H1 (cell line): ENCODE measurements at places on chromosomes 1 and 21.

DNA sequence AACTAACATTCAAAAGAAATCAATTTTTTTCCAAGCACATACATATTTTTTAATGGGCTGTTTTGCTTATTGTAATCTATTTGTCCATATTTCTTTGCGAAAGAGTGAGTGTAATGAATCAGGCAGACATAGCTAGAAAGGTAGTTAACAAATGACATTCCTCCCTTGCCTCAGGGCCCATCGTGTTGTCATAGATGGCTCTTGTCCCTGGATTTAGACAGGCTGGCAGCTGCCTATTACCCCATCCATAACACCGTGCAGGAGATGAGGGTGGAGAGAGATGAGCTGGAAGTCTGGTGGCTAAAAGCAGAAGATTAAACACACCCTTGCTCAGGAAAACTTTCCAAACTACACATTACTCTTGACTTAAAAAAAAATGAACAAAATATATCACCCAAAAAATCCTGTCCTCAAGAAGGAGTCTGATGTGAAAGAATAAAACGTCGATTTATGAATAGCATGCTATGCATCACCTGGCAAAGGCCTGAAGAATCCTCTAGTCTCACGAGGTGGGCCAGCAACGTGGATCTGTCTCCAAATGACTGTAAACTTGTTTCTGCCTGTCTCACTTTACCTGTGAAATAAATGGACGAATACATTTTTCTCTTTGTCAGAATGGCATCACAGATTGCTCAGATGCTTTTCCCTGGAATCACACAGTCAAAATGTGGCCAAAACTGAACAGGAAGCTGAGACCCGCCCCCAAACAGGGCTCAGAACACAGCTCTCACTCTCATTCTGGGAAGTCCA, 55.7 kb downstream of the C21orf91 start:
- DNase-seq = no peak

DNA sequence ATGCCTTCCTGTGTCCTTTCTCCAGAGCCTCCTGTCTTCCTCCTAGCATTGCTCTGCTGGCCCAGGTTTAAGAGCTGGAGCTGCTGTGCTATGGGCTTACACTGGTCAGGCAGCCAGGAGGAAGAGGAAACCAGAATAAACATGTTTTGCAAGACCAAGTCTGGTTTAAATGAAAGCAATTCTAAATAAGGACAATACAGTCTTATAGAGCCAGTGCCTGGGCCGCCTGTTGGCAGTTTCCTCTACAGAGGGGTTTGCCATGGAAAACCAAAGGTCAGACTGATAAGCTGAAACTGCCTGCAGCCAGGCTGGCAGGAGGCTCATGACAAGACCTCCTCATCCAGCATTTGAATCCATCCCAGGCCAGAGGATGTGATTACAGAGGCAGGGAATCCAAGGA, 92.9 kb upstream of the FGGY start:
- DNase-seq = no peak

GRCh38 chr1:172254521-172255222, 165.8 kb upstream of the C1orf105 start:
- DNase-seq = no peak

- DNase-seq = no peak
These were observed 16.0 kb downstream of the ABCA4 start for GRCh38 chr1:94104776-94105580.

DNA sequence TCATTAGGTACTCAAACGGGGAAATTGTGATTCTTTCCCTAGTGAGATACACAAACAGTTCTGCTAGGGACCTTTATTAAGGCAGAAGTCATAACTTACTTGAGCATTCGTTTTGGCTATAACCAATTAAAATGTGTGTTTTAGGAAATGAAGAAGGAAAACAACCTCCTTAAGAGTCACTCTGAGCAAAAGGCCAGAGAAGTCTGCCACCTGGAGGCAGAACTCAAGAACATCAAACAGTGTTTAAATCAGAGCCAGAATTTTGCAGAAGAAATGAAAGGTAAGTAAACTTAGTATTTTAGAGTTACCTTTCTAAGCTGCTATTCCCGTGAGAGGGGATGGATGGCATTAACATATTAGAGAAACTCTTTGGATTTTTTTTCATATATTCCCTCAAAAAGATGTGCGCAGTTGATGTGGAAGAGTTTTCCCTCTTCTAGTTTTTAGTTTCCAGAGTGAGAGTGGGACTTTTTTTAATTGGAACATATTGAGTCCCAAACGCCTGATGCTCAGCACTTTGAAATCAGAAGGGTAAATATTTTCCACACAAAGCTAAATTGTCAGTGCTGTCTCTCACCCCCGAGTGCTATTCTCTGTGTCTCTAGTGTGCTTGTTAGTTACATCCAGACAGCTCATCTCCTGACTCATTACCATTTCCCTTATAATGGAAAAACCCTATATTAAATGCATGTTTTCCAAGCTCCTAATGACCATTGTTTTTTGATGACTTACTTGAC, 34.9 kb downstream of the CENPF start:
- DNase-seq = no peak

- no peak for DNase-seq
These were observed 166.5 kb downstream of the RRAGC start for GRCh38 chr1:38693031-38693430.

DNA sequence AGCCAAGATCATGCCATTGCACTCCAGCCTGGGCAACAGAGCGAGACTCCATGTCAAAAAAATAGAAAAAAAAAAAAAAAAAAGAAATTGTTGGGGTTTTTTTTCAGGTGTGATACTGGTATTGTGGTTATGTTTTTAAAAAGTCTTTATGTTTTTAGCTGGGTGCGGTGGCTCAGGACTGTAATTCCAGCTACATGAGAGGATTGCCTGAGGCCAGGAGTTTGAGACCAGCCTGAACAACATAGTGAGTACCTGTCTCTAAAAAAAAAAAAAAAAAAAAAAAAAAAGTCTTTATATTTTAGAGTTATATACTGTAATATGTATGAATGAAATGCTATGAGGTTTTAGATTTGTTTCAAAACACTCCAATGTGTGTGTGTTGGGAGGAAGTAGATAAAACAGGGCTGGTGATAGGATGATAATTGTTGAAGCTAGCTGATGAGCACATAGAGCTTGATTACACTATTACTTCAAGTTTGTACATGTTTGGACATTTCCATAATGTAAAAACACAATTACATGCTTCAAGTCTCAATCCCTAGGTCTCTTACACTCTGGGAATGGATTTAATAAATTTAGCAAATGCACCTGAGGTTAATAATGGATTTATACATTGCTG, 30.2 kb upstream of the ATP5PO start:
- DNase-seq = no peak
